ENCODE measurements at places on chromosomes 3 and 15.

GRCh38 chr3:114144909-114145688 lies 33.8 kb downstream of the DRD3 start:
- DNase-seq: no peak

DNA sequence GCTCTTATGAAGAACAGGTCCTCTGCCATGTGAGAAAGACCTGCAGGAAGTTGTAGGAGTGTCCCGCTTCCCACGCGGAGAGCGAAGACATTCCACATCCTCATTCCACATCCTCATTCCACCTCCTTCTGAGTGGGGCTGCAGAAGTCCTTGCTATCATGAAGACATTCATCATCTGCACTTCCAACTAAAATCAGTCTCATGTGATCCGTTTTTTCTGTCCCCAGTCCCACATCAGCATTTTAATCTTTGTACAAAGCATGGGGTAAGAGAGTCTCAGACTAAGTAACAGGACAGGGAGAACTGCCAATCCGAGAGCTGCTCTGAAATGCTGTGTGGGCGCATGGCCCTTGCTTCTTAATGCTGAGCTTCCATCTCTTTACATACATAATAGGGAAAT lies 227.2 kb downstream of the RSRC1 start:
- no peak for DNase-seq

GRCh38 chr15:55260562-55261131 lies 29.0 kb downstream of the RAB27A start:
- no peak for DNase-seq

GRCh38 chr3:106440672-106441071 lies 571.9 kb upstream of the CBLB start:
- DNase-seq: no peak

DNA sequence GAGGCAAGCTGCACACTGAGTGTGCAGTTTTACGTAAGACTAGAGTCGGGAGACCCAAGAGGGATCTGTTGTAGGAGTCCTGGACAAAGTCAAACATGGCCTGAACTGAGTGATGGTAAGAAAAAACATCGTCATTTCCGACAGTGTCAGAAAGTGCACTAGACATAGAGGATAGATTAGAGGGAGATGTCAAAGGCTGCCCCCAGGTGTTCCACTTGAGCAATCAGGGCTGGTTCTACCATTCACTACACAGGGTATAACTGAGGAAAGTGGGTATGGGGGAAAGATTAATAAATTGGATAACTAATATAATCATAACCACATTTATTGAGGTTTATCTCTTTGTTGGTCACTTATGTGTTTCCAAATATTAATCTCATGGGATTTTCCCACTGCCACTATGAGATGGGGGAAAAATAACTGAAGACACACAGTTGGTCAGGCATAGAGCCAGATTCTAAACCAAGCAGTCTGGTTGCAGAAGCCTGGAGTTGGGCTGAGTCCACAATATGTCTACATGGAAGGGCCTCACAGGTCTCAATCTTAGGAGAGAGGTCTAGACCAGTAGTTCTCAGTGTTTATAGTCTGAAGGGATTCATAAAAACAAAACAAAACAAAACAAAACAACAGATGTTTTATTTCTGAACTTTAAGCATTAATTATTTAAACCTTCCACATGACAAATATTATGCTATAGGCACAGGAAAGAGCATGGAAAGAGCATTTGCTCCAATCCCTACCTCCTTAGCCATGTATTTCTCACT lies 766.5 kb downstream of the NTRK3 start:
- DNase-seq: no peak

- no peak for DNase-seq
These were observed 53.5 kb downstream of the WHAMM start for GRCh38 chr15:82862886-82863285.

DNA sequence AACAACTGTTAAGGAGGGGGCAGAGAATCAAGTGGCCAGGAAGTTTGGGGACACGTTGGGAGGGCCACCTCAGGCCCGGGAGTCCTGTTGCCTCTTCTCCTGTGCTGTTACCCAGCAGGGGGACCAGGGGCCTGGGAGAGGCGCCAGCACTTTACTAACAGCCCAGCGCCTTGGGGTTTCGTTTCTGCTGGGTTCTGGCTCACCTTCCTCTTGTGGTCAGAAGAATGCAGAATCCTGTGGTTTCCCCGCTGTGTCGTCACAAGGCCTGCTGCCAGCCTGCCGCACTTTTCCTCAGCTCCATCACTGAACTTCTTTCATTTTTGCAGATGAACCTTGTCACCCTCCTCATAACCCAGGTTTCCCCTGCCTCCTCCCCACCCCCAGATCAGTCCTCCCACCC lies 67.7 kb downstream of the SLC30A4 start:
- DNase-seq: peak; percentile 54

DNA sequence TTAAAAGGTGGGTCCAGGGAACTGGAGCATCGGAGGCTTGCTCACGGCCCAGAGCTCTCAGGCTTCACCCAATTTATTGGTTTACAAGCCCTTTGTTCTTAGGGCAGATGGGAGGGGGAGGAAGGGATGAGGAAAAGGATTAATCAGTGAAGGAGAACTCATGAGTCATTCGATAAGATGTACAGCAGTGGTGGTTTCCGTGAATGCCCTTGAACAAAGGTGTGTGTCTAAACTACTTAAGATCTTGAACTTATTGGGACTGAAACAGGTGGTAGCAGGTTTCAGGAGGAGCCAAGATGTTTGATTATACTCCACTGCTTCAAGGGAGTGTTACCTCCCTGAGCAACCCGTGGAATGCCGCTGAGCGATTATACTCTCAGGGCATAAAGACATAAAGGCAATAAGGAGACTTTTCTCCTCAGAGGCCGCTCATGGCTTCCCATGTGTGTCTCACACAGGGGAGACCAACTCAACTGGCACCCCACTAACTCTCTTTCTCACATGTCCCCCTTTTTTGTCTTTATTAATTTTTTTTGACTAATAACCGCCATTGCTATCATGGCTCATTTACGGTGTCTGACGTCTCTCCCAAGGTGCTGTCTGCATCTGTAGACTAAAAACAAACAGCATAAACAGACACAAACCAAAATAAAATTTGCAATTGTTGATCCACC lies 17.3 kb upstream of the SLC28A2 start:
- DNase-seq: no peak

GRCh38 chr15:93771196-93772030 lies 459.9 kb upstream of the MCTP2 start:
- DNase-seq: no peak

All from activated T-cell treated with anti-CD3 and anti-CD28 coated beads for 4 hours (primary cell).